ENCODE measurements at places on chromosomes 7 and 10. TPM values are rescaled to one million over a fixed set of nuclear protein-coding genes. Genes with fewer than 3 reads are reported as not detected.

MRPS33 gene
- total RNA-seq: 17.2 TPM

CRTAC1 gene
- 2.2 TPM for total RNA-seq

KCNMA1 gene
- total RNA-seq: 0.87 TPM

VGF gene
- total RNA-seq: not detected

VKORC1L1 gene
- 14.8 TPM for total RNA-seq

LBX1 gene
- total RNA-seq: not detected

CDC14C gene
- not detected for total RNA-seq

CALN1 gene
- under 0.01 TPM for total RNA-seq

LRRC17 gene
- total RNA-seq: 2.0 TPM

CUBN gene
- 4.2 TPM for total RNA-seq

LHPP gene
- 2.8 TPM for total RNA-seq

UTF1 gene
- not detected for total RNA-seq

C1QL3 gene
- 0.65 TPM for total RNA-seq

TPST1 gene
- total RNA-seq: 18.3 TPM

MEIG1 gene
- not detected for total RNA-seq

VCL gene
- total RNA-seq: 53.0 TPM

FHIP2A gene
- 20.5 TPM for total RNA-seq

OGDHL gene
- 0.20 TPM for total RNA-seq

PDE1C gene
- under 0.01 TPM for total RNA-seq

SMARCD3 gene
- 0.79 TPM for total RNA-seq

PIK3CG gene
- total RNA-seq: 3.5 TPM

COL28A1 gene
- total RNA-seq: not detected

C10orf67 gene
- not detected for total RNA-seq

PDZD7 gene
- total RNA-seq: 0.44 TPM

STEAP1B gene
- total RNA-seq: 2.2 TPM

SOSTDC1 gene
- total RNA-seq: not detected
